ENCODE measurements at places on chromosomes 7 and 10.

DNA sequence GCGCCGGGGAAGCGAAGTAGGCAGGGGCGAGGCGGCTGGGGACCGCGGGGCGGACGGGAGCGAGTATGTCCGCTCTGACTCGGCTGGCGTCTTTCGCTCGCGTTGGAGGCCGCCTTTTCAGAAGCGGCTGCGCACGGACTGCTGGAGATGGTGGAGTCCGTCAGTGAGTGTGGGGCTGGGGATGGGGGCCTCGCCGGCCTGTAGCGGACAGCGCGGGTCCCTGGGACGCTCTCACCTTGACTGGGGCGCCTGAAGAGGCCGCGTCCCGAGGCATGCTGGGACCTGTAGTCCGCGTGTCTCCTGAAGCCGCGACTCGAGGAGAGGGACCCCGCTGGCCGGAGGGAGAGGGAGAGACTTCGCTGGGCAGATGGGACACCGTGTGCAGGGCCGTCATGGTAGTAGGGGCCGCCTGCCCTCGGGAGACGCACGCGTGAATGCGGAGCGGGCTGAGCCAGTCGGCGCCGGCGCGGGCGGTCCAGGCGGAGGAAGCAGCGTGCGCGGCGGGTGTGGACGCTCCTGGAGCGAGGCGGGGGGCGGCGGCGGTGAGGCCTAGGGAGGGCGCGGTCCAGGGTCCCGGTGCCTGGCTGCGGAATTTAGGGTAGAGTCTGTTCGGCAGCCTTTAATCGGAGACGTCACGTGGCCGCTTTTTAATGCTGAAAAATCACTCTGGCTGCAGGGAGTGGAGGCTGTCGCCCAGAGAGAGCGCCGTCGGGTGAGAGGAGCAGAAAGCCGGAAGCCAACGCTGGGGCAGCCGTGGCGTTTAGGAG is at the start of gene NDUFB2:
TSS of gene NDUFB2 (plus strand) at position 29 of the 767 bp plus-strand sequence. CDS start at position 66, 37 bp downstream.
- DNase-seq = peak; percentile 75

DNA sequence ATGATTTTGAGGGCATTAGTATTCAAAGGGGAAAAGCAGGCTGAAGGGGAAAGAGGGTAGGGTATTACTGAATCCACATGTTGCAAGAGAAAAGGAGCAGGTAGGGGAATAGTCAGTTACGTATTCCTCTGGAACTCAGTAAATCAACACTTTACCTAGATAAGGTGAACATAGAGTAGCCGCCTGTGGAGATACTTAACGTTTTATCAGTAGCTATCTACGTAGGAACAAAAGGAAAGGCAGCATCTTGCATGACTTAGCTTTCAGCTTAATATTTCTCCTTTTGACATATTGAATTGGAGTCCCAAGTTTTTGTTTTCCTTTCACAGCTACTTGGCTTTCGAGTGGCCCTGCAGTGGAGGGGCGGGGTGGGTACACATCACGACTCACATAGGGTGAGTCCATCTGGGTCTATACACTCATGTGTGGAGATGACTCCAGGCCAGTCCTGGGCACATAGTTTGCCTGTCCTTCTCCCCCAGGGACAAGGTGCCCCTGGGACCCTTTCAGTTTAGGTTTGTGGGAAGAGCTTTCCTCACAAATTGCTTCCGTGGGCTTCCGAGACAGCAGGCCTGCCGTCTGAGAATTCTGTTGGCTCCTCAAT is 48.1 kb downstream of the CCNY start:
- no peak for DNase-seq

DNA sequence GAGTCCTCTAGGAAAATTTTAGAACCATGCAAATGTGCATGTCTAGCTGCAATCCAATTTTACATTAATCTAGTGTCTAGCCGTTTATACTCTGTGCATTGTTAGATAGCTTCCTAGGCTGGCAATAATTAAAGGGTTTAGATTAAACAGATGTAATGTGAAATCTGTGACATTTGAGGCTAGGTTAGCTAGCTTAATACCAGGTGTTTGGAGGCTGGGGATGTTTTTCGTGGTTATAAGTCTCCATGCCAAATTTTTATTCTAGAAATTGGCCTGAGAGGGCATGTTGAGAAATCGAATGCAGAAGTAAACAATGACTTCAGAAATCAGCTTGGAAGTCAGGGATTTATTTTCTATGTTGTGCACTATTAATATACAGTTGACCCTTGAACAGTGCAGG is 94.2 kb downstream of the ST7 start:
- DNase-seq = no peak

- DNase-seq = no peak
Measured at GRCh38 chr7:135773464-135773863, 24.9 kb upstream of the FAM180A start.

GRCh38 chr7:78141522-78142281 is 343.1 kb downstream of the PHTF2 start:
- DNase-seq = no peak

- no peak for DNase-seq
Measured at GRCh38 chr10:35471435-35471834, 133.7 kb upstream of the GJD4 start.

- no peak for DNase-seq
Measured at GRCh38 chr10:124453960-124454610, 4.2 kb upstream of the NKX1-2 start.

GRCh38 chr7:128120976-128121490 is 89.8 kb upstream of the LRRC4 start:
- DNase-seq = no peak

DNA sequence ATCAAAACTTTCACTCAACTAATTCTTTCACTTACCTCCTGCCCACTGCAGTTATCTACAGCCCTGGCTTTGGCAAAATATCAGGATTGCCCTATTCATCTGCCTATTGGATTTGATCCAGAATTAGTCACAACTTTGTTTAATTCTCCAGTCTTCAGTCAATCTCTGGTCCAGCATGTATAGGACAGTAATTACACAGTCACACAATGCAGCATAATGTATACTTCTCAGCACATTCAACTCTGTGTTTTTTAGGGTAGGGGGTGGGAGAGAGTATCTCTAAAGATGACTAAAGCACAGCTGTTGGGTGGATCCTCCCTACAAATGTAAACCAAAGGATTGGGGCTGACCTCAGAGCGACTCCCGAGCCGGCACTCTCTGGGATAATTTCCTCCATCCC is 17.7 kb upstream of the NRP1 start:
- no peak for DNase-seq

DNA sequence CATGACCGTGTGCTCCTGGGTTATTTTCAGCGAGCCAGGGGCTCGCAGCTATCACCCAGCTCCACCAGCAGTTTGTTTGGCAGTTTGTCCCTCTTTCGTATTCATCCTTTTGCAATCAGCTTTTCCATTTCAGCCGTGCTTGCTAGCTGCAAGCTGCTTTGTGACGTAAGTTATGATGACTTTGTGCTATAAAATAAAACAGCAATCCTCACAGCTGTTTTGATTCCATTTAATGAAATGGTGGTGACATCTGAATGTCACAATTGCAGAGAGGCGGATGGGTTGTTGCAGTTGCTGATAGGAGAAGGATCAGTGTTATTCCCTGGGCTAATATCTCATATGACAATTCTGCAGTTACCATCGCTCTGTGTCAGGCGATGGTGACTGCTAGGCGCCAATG is 251.7 kb downstream of the SNX10 start:
- no peak for DNase-seq

DNA sequence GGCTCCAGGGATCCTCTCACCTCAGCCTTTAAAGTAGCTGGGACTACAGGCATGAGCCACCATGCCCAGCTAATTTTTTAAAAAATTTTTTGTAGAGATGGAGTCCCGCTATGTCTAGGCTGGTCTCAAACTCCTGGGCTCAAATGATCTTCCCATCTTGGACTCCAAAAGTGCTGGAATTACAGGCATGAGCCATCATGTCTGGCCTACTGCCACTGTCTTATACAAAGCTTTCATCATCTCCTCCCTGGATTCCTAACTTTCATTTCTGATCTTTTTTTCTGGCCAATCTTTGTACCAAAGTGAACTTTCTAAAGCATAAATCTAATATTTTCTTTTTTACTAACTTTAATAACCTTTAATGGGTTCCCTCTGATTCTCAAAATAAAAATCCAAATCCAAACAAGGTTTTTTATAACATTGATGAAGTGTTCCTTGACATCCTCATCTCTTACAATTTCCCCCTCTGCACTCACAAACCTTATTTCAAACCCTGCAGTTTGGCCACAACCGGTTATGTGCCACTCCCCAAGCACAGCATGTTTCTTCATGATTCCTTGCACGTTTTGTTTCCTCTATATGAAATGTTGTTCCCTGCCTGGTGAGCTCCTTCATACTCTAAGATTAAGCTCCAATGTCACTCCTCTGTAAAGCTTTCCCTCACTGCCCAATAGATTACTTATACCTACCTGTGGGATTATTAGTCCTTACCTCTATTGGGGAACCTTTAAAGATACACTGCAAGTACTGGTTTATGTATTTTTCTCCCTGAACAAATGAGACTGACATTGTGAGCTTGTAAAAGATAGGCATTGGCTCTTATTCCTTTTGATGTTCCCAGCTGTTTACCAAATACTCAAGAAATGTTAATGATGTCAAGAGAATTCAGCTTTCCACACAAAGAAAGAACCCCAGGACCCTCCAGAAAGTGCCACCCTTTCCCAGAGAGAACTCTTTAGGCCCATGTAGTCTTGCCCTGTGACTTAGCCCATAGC is 101.7 kb downstream of the HOXA1 start:
- no peak for DNase-seq

DNA sequence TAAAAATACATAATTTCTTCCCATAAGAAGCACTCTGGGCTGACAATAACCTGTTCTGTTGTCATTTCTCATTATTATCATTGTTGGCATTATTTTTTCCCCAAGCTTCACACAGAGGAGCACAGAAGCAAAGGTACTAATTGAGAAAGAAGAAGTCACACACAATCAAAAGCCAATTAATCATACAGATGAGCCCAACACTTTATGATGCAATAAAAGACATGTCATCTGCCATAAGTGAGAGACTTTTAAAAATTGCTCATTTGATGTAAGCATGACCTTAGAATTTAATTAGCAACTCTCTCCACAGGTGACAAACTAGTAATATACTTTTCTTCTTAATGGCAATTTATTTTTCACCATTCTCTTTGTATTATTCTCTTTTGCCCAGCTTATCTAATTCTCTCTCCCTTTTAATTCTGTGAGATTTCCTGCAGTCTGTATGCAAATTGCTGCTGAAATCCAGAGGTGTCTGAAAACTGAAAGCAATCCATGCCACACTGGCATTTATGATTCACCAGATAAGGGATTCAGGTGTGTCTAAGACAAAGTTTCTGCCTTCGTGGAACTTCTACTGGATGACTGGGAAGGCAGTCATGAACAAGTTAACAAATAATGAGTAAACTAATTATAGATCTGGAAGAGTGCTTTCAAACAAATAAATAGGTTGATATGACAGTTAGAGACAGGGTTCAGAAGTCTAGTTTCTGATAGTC is 203.5 kb downstream of the CHCHD3 start:
- DNase-seq = no peak

GRCh38 chr10:101874252-101874651 is 30.7 kb upstream of the KCNIP2 start:
- no peak for DNase-seq

DNA sequence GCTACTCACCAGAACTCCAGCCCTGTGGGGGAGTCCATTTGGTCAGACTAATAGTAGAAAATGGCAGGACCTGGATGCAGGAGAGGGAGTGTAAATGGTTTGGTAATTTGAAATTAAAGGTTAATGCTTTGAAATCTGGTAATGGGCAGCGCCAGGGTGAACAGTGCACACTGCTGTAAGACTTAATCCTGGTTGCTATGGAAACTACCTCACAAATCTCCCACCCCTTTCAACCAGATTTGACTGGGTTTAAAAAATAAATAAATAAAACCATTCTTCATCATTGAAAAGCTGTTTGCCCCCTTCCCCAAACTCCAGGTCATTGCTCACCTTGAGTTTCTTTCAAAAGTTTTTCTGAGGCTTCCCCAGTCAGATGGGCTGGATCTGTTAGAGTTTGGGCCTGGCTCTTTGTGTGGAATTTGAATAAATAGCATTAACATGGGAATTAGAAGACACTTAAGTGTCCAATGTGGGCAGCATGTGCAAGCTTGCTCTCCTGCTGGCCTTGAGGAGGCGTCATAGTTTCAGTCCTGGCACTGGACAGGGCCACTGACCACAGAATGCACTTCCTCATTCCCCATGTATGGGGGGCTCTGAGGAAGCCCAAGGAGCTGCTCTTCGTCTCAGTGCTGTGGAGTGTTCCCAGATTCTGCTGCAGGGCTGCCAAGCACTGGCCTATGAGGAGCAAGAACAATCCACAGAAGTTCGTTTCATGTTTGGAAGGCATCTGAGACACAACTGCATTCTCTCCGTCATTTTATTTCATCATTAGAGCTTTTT is 90.7 kb downstream of the LRRC4 start:
- no peak for DNase-seq

GRCh38 chr10:104273899-104274575 is 5.1 kb downstream of the GSTO2 start:
- no peak for DNase-seq

DNA sequence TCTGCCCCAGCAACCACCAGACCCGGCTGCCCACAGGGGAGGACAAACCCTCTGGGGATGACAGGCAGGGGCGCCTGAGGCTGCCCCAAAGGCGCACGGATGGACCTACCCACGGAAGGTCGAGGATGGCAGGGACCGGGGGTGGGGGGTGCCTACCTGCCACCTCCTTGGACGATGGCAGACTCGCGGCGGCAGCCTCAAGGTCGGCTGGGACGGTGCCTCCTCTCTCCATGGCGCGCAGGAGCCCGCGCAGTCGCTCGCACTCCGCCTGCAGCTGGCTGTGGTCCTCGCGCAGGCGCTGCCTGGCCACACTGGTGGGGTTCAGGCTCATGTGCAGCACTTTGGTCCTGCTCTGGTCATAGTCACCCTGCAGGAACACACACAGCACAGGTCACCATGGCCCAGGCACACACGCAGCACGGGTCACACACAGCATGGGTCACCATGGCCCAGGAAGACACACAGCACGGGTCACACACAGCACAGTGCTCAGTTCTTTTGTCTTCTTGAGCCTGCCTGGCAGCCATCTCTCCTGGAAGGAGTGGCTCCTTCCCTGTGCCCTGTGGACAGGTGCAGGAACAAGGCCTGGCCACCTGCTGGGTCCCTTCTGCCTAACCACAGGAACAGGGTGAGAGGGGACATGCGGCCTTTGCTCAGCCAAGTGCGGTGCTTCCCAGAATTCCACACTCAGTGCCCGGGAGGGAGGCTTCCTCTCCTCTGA is 266.6 kb downstream of the ELFN1 start:
- no peak for DNase-seq

- peak; percentile 13 for DNase-seq
Measured at GRCh38 chr7:12436896-12437535, 33.4 kb upstream of the VWDE start.

- DNase-seq = no peak
Measured at GRCh38 chr10:30834153-30834552, 197.5 kb downstream of the ZNF438 start.

GRCh38 chr10:89659143-89660131 is 14.4 kb upstream of the PANK1 start:
- DNase-seq = no peak

- no peak for DNase-seq
Measured at GRCh38 chr10:91798649-91799611, 704 bp downstream of the TNKS2 start.
